Renal pelvis (tissue), 12 donors: ENCODE measurements at places on chromosomes 16 and 17. TPM values are rescaled to one million over a fixed set of nuclear protein-coding genes. Genes with fewer than 3 reads are reported as not detected.

Gene ITGA2B
- 7.0 TPM for polyA plus RNA-seq

Gene SLC16A13
- polyA plus RNA-seq = 4.8 TPM

DNA sequence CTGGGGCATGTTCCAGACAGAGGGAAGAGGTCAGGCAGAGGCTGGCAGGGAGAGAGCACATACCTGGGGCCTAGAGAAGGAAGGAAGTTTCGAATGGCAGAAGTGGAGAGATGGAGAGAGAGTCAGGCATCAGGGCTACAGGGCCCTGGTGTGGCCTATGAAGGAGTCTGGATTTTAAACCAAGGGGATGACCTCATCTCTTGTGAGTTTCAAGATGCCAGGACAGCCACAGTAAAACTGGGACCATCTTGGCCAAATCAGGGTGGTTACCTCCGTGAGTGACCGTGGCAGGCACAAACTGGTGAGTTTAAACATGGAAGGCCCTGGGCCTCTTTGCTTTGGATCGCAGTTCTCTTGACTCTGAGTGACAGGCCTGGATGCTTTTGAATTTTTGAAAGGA is 7.6 kb upstream of the ATP2C2 start:
- no peak for DNase-seq

DNA sequence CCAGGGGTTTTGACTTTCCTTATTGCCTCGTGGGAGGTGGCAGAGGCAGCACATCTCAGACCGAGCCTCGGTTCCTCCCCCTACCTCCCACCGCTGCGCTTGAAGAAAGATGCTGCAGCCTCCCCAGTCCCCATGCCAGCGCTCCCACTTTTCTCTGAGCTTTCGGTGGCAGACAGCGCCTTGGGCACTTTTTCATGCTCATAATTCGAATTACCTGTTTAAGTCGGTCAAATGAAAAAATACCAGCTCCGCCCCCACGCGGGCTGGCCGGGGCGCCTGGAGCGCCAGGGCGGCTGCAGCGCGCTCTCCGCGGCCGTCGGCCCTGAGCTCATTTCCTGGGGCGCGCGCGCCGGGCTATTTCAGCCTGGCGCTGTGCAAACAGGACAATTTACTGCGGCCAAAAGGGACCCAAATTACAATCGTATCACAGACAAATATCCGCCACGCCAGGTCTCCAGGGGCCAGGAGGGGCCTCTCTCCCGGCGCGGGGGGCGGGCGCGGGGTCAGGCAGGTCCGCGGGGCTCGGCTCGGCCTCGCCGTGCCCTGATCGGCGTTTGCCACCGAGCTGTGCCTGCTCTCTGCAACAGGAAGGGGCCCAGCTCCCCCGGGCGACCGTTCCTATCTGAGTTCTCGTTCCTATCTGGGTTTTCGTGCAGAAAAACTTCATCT is 45.0 kb downstream of the SOST start:
- peak; percentile 47 for DNase-seq

DNA sequence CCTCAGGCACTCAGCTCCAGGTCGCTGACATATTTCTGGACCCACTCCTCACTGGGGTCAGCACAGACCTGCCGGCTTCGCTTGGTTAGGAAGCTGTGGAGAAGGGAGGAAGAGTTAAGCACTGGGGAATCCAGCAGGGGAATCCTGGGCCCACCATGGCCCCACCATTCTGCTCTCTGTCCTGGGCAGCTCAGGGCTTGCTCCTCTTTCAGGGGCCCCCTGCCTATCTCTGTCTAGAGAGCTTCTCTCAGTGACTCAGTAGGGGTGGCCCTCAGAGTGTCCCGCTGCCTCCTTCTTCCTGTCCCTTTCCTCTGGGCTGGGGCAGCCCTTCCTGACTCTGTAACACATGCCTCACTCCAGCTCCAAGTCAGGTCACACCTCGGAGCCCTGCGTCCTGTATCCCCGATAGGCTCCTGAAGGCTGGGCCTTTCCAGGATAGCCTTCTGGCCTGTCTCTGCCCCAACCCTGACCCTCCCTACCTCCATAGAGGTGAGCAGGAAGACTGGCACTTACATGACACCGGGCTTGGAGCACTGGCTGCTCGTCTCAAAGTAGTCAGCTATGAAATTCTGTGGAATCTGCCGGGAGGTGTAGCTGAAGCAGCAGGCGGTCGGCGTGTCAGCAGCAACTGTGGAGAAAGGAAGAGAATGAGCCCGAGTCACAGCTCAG is 1.1 kb downstream of the CCL3 start:
- no peak for DNase-seq

- DNase-seq = no peak
Measured at GRCh38 chr16:70529051-70529777, 5.6 kb downstream of the SF3B3 start.

GRCh38 chr17:12613566-12613965 is 52.1 kb upstream of the MYOCD start:
- no peak for DNase-seq

GRCh38 chr16:79901522-79901921 is 301.0 kb upstream of the MAF start:
- no peak for DNase-seq

Gene TLCD1
- polyA plus RNA-seq = 19.8 TPM

Gene MRPL12
- polyA plus RNA-seq = 59.2 TPM

DNA sequence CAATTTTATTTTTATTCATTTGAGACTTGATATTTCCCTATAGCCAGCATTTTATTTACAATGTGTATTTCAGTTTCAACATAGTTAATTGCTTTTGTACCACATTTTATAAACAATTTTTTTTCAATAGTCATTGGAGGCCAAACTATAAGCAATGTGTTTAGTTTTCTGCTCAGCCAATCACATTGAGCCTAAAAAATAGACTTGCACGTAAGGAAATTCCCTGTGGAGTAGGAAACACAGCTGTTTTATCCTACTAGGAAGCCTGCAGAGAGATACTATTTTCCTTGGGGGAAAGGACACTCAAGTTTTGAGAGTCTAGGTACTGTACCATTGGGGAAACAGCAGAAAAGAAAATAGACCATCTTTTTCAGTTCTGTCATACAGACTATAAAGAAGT is 410.2 kb upstream of the GOT2 start:
- no peak for DNase-seq

GRCh38 chr17:43840814-43841213 is 6.2 kb upstream of the CD300LG start:
- DNase-seq = no peak

DNA sequence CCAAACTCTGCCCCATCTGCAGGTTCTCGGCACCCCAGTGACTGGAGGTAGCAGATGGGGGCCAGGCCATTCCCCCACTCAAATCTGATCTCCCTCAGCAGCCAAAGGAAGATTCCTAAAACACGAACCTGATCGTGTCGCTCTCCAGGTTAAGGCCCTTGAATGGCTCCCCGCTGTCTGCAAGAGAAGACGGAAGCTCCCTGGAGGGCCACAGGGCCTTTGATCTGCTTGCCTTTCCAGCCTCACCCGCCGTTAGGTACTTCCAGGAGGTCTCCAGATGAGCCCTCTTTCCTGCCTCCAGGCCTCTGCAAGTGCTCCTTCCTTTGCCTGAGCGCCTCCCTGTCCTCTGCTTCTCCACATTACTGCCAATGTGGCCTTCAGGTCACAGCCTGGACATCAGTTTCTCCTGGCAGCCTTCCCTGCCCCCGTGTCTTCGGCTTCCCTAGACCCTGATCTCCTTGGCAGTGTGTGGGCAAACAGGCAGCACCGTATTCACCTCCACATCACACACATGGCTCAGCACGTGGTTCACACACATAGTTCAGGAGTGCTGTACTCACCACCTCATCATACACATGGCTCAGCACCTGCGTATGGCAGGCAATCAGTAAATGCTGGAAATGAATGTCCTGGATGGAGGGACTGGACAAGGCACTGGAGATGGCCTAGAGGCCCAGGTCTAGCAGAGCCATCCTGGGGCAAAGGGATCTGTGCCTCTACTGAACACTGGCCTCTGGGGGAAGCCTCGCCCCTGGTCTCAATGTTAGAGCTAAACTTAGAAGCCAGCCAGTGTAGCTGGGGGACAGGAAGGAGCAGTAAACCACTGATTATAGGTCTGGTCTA is 26.4 kb upstream of the MRPS23 start:
- DNase-seq = no peak

DNA sequence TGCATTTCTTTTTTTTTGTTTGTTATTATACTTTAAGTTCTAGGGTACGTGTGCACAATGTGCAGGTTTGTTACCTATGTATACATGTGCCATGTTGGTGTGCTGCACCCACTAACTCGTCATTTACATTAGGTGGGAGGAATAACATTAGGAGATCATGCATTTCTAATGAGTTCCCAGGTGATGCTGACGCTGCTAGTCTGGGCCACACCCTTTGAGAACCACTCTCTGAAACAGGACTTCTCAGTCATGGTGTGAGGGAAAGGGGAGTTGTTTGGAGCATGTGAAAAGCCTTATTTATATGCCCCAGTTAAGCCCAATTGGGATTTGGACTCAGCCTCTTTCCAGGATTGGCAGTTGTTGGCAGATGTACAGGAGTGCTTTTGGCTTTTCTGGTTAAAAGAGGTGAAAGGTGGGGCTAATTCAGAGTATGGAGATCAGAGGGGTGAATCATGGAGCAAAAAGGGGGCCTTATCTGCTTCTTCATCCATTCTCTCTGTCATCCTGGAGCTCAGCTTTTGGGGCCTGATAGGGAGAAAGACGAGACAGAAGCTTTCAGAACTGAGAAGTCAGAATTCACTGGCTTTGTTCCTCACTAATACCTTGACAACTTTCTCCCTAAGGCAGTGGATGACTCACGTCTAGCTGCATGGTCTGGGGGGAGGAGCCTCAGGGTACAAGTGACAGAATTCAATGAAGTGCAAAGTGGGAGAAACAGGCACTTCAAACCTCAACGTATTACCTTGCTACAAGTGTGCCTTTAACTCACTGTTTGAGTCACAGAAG is 180.0 kb upstream of the CACNG3 start:
- DNase-seq = no peak

DNA sequence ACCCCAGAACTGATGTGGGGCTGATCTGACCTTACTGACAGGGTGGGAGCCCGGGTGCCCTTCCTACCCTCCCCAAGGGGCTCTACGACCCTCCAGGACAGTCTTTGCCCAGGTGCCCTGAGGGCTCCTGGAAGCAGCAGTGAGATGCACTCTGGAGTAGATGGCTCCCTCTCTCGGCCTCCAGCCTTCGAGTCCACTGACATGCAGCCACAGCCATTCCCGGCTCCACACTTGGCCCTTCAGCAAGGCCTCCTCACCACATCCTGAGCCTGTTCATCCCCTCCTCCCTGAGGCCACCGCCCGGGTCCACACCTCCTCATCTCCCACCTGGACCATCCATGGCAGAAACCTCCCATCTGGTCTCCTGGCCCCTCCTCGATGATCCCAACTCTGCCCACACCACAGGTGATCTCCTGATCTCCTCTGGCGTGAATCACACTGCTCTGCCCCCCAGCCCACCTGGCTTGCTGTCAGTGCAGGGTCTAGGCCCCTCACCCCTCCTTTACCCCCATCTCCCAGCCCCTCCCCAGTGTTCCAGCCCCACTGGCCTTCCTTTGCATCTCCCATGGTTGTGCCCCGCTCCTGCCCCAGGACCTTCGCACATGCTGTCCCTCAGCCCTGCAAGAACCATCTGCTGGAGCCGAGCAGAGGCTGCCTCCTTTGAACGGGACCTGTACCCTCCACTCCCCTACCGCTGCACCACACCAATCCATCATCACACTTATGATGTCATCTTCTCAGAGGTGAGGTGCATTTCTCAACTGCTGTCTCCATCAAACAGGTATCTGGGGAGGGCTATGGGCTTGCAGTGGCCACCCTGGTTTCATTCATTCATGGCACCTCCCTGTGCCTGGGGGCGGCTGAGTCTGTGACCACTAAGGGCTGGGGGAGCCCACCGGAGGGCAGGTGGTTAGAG is 44.7 kb downstream of the SOCS1 start:
- no peak for DNase-seq

Gene TXNDC17
- polyA plus RNA-seq = 94.0 TPM

DNA sequence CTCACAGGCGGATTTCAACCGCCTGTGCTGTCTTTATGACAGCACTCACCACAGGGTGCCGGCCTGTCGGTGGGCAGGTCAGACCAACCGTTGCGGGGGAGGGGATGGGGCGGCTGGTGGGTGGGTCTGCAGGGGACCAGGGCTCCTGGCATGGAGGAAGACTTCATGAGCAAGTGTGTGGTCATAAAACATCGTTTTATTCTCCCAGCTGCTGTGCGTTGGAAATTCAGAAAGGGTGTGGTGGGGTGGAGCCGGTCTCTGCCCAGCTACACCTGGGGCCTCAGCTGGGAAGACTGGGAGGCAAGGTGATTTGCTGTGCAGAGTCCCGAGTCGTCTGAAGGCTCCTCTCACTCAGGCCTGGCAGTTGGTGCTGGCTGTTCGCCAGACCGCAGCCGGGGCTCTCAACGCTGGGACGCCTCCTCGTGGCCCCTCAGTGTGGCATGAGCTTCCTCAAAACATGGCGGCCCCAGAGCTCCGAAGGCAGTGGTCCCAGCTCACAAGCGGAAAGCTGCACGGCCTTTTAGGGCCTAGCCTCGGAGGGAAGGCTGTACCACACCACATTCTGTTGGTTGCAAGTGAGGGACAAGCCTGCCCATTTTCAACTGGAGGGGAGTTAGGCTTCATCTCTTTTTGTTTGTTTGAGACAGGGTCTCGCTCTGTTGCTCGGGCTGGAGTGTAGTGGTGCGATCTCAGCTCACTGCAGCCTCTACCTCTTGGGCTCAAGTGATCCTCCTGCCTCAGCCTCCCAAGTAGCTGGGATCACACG is 45.8 kb upstream of the GSE1 start:
- DNase-seq = no peak

- no peak for DNase-seq
Measured at GRCh38 chr17:9755083-9755482, 36.3 kb downstream of the DHRS7C start.

GRCh38 chr17:28173801-28174200 is 131.3 kb downstream of the NLK start:
- DNase-seq = peak; percentile 43

- DNase-seq = no peak
Measured at GRCh38 chr16:23922406-23922805, 86.6 kb downstream of the PRKCB start.

DNA sequence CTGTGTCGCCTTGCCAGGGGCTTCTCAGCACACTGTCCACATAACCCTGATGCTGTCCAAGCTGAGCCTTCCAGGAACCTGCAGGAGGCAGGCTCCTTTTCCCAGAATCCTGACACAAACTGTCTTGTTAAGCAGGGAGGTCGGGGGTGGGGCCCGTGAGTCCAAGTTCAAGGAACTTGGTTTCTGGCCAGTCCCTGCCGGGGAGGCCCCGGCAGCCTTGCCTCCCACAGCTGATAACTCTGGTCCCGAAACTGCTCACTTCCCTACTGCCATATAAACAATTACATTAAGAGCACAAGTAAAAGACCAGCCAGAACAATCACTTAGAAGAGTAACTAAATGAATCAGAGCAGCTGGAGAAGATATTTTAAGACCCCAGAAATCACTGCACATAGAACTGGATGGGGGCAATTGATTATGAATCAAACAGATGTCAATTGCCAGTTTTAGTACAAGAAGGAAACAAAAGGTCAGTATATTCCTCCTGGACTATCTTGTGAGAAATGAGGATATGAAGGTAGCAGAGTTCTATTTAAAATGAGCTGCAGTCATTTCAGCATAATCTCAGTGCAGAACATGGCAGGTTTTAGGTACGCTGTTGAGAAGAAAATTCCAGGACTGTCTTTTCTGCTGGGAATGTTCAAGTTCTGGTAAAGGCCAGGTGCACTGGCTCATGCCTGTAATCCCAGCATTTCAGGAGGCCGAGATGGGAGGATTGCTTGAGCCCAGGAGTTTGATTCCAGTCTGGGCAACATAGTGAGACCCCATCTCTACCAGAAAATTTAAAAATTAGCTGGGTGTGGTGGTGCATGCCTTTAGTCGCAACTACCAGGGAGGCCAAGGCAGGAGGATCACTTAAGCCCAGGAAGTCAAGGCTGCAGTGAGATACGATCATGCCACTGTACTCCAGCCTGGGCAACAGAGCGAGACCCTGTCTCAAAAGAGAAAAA is 169.8 kb downstream of the PITPNC1 start:
- DNase-seq = no peak

Gene MRPL58
- polyA plus RNA-seq = 31.3 TPM
